Ascending aorta (tissue), 2 donors: ENCODE measurements at places on chromosomes 7 and 10.
A peak's percentile ranks its signal among the peaks of the same experiment; 100 is the strongest.

DNA sequence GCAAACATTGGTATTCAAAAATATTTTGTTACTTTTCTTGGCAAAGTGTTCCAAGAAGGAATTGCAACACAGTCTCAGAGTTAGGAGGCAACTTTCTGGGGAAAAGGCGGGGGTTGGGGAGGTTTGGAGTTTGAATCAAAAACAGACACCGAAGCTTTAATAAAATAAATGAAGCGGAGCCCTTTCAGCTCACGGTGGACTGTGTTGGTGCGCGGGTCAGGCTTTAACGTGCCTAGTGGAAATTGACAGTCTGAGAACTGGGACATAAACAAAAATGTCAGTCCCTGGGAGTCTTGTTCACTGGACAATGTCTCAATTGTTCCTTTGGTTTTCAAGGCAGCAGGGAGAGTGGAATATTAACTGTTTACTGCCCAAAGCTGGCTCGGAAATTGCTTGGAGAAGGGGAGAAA, 109.3 kb downstream of the TCF7L2 start:
- no peak for DNase-seq

- no peak for DNase-seq
Measured at GRCh38 chr7:138527746-138528223, 67.7 kb downstream of the TRIM24 start.

DNA sequence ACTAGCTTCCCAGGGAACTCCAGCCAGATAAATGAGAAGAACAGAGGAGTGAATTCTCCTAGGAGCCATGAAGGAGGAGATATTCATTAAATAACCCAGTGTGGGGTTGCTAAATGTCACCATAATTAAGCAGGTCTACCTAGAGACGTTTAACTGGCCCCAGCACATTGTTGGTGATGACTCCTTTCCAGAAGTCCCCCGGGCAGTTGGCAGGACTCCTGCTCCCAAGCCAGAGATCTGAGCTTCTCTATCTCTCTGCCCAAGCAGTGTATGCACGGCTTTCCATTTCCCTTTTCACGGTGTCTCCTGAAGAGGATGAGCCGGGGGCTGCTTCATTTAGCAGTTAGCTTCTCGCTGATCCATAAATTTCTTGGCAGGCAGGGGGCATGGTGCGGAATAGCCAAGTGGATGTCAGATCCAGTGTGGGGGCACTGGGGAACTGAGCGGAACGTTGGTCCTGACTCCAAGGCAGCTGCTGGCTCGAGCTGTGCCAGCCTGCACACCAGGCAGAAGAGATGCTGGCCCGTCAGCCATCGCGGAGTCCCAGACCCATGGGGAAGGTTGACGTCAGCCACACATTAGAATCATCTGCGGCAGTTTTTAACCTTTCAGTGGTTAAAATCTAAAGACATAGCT, 142.0 kb upstream of the NPY start:
- no peak for DNase-seq

DNA sequence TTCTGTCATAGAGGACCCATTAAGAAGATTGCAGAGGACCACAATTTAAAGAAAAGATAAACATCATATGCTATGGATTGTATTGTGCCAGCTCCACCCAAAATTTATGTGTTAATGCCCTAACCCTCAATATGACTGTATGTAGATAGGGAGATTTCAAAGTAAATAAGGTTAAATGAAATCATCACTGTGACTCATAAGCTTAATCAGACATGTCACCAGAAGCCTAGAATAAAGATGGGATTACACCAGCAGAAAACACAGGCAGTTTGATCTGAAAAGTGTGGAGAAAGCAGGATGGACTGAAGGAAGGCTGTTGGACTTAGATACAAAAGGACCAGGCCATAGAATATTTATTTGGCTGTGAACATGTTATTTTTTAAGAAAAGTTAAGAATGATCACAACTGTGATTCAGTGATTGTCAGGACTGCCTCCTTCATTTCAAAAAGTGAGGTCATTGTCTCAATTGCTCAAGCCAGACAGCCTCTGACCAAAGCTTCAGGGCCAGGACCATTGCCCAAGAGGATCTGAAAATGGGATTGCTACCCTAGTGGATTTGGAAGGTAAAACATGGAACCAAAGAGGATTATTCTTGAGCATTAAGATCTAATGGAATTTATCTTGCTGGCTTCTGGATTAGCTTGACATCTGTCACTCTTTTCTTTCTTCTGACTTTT, 270.8 kb upstream of the POM121L12 start:
- DNase-seq, result no peak

- peak; percentile 24 for DNase-seq
Measured at GRCh38 chr10:43196131-43196980, 58.1 kb downstream of the CSGALNACT2 start.

DNA sequence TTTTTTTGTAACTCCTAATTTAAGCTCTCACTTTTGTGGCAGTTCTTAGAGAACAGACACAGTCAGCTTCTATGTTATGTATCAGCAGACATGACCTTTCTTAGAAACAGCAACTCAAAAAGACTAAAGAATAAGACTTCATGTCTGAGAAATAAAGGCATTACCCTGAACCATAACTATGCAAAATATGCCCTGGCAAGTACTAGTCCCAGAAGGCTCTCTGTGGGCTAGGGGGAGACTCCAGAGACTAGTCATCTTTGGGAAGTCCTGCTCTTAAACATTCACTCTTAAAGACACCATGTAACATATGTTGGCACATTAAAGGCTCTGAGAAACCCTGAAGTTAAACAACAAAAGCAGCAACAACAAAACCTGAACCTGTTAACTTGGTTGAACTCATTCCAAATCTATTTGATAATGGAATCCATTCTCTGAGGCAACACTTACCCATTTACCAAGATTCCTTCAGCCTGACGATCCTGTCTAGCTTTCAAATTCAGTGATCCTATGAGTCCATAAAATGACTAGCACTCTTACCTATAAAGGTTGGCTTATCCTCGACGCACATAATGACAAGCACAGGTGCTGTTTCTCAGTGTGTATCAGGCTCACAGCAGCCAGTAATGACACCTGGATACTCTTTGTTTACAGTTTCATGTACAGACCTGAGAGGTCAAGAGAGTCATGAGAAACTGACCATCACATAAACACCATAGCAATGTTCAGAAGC, 62.3 kb downstream of the OSBPL3 start:
- DNase-seq, result no peak

DNA sequence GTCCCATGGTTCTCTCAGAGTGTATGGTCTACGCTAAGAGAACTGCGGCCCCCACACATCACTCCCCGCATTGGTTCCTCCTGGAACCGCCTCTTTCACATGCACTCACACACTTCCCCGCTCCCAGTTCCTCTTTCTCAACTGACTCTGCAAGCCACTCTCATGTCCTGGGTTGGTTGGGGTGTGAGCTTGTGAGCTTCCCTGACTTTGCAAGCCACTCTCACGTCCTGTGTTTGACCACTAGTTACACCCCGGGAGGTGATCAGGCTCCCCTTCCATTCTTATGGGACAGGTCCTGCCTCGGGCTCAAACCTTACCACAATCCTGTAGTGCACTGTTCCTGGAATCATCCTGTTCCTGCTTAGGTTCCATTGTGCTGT, 105.0 kb downstream of the TRIM24 start:
- DNase-seq, result no peak

GRCh38 chr10:110864662-110865140, 7.0 kb upstream of the PDCD4 start:
- no peak for DNase-seq

GRCh38 chr7:128886391-128887168, 23.9 kb downstream of the ATP6V1F start:
- DNase-seq, result no peak

DNA sequence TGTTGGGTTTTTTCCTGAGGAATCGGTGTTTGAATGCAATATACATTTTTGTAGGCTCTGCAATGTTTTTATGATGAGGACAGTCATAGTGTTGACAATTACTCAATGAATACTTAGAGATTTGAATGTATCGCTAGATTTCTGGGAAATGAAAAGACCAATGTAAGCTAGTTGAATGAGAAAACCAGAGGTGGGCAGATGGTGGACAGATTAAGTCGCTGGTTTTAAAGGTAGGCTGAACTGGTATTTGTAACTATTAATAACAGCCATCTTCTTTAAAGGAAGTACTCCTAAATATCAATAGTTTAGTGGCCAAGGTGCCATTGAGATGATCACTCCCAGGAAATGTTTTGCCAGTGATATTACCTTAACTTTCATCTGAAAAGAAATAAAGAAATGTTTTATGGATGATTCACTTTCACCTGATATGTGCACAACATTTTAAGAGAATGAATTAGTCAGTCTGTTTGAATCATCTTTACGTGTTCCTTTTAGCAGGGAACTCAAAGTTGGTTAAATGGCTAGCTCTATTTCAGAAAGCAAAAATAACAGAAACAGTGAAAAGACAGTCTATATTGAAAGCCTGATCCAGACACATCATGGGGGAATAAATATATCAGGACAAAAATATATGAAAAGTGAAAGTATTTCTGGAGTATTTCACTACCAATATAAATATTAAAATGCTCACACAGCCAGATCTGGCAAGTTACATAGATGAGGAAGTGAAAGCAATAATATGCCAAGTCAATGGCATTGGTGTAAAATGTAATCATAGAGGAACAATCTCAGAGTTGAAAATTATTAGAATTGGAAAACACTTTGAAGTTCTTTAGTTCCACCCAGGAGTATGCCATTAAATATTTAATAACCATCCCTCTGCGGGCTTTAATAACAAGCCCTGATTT, 20.7 kb downstream of the MET start:
- DNase-seq, result no peak

- no peak for DNase-seq
Measured at GRCh38 chr10:11639849-11640764, 28.7 kb upstream of the USP6NL start.

- DNase-seq, result peak; percentile 75
Measured at GRCh38 chr10:3886641-3887251, 101.7 kb upstream of the KLF6 start.

DNA sequence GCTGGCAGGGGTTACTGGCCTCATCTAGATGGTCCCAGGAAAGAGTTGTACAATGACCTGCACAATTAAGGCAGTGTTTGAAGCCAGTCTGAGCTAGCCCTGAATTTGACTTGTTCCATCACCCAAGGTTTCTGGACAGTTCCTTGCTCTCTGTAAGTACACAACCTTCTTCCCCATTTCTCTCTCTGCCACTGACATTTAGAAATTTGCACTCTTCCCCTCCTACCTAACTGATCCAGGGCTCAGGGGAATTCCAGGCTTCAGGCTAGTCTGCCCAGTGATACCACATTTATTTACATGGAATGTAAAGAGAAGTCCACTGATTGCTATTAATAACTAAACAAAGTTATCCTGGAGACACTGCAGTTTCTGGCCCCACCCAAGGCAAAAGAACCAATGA, 139.0 kb upstream of the GPR26 start:
- no peak for DNase-seq

DNA sequence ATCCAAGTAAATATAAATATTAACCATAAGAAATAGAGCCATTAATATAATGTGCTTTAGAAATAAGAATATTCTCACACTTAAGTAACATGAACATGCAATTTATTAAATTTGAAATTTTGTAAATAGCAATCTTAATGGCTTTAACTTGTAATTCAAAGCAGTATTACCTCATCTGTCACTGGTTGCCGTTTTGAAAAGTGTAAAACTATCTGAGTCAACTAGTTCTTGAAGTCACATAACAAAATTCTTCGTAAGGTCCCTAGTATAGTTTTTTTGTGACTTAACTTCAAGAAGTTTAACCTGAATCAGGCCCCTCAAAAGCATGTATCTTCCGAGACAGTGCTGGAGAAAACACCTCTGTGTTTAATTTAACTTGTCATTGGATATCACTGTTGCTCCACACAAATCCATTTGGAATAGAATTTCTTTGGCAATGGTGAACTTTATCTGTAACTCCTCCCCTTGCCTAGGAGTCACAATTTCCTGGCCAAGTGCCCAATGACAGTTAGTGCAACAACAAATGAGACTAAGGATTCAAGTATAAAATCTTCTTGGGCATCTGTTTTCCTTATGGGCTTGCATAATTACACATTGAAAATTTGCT, 47.1 kb downstream of the NT5C2 start:
- no peak for DNase-seq

- no peak for DNase-seq
Measured at GRCh38 chr10:68561865-68562649, 1.9 kb downstream of the TET1 start.

- DNase-seq, result peak; percentile 86
Measured at GRCh38 chr7:138000081-138000701, 1.7 kb downstream of the CREB3L2 start.

DNA sequence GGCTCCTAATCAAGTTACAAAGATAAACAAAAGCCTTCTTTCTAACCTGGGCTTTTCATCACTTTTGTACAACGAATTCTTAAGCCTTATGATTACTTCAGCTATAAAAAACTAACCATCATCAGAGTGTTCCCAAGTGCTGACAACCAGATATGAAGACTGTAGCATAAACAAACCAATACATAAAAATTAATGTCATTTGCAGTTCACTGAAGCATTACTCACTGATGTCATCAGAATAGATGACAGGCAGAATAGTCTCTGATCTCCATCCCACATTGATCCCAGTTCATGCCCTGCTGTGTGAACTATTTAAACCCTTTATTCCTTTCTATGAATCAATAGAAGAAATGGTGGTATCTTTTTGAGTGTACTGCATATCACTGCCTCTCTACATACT, 84.4 kb downstream of the DNAJC1 start:
- DNase-seq, result no peak

DNA sequence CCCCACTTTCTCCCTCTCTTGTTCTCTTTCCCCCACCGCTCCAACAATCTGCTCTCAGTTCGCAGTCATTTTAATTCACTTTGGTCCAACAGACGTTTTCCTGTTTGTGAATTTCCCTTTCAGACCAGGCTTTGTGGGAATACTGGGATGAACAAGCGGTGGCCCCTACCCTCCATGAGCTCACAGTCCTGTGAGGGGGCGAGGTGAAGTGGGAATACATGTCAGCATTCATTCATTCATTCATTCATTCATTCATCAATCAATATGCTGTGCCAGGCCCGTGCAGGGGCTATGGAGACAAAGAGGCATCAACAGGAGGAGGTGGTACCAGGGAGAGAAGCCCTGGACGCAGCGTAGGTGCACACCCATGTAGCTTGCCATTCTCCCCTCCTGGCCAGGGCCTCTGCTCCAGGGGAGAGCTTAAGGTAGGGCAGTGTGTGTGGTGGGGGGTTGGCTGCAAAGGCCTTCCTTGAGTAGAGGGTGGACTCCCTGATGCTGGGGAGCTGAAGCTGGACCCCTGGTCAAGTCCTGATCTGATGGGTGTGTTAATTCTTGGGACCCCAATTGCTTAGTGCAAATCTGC, 16.1 kb downstream of the PRF1 start:
- DNase-seq, result no peak

GRCh38 chr7:140623980-140624379, 16.6 kb downstream of the DENND2A start:
- no peak for DNase-seq

DNA sequence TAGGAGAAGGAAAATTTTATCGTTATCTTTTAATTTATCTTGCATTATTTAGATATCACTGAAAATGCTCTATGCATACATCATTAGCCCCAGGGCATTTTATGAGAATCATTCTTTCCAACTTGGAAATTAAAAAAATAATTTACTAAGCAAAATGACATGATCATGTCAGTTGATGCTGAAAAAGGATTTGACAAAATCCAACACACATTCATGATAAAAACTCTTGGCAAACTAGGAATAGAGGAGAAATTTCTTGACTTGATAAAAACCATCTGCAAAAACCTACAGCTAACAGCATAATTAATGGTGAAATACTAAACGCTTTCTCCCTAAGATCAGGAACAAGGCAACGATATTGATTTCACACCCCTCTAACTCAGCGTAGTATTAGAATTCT, 40.2 kb upstream of the RSU1 start:
- no peak for DNase-seq
